NCI-H2081 (cell line): ENCODE measurements at places on chromosomes 6 and 20.

GRCh38 chr20:63947638-63948456, 8.4 kb downstream of the UCKL1 start:
- DNase-seq: peak; percentile 55

DNA sequence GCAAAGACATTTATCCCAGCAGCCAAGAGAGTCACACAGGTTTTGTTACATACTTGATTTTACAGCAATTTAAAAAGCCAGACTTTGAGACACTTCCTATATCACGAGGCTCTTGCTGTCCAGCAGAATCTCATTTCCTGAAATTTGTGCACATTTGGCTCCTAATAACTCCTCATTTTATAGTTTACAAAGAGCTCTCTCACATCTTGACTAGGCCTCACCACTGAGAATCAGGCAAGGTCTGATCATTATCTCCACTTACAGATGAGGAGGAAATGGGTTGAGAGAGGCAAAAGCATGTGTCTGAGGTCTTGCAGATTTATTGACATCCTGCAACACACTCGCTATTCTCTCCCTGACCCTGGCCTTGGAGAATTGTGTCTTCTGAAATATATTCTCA, 426.8 kb downstream of the MAFB start:
- DNase-seq: no peak

GRCh38 chr20:10986586-10986985, 312.8 kb upstream of the JAG1 start:
- no peak for DNase-seq

- no peak for DNase-seq
These were observed 332.9 kb downstream of the COL12A1 start for GRCh38 chr6:74872754-74873476.

DNA sequence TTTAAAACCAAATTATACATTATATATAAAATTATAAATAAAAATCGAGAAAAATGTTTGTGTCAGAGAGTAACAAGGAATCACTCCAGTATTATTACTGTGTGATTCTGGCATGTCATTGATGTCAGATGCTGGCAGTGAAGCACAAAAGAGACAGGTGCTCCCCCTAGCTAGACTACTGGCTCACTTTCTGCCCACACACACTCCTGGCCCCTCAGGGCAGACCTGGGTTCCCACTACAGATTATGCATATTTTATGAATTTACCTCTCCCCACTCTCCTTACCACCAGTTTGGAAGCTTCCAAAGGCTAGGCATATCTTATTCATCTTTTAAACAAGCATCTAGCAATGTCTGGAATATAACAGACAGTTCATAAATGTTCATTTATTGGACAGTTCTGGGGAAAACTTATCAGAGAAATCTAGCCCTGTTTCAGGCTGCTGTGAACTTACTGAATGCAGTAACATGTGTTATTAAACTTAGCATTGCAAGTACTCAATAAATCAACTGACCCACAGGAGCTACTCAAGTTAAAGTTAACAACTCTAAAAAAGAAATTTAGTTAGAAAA, 12.8 kb downstream of the SNX3 start:
- no peak for DNase-seq

GRCh38 chr20:22771706-22772105, 187.3 kb upstream of the FOXA2 start:
- DNase-seq: no peak

GRCh38 chr20:8447262-8448120, 315.4 kb downstream of the PLCB1 start:
- DNase-seq: no peak

DNA sequence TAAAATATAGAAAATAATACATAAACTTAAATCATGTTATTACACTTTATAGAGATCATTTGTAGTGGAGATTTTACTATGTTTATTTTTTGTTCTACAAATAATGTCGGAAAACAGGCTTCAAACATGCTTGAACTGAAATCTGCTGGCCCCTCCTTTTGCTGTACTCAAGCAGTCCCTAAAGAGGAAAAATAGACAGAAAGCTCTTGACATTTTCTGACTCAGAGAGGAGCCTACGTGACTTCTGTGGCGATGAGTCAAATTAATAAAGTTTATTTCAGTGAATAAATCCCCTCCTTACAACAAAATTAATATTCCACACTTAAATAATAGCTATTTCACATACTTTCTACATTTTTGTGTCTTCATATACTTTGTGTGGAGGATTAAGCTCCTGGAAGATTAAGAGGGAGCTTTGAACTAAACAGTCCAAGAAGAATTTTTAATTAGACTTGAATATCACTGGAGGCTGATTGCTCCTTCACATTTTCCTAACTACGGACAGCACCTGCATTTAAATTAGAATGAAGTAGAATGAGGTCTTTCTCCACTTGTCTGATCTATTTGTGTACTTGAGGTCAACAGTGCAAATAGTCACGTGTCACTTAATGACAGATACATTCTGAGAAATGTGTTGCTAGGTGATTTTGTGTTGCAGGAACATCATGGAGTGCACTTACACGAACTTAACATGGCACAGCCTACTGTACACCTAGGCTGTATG, 1.7 kb upstream of the TREM1 start:
- DNase-seq: peak; percentile 34

DNA sequence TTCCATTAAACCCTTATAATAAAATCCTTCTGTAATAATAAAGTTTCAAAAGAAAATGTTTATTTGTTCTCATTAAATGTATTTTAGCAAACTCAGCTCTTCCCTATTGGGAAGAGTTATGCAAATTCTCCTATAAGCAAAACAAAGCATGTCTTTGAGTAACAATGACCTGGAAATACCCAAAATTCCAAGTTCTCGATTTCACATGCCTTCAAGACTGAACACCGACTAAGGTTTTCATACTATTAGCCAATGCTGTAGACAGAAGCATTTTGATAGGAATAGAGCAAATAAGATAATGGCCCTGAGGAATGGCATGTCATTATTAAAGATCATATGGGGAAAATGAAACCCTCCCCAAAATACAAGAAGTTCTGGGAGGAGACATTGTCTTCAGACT, 3.8 kb downstream of the IL17A start:
- DNase-seq: no peak

GRCh38 chr20:59404749-59405148, 104.3 kb downstream of the EDN3 start:
- no peak for DNase-seq
